ENCODE measurements at places on chromosomes 7 and 10.
A peak's percentile ranks its signal among the peaks of the same experiment; 100 is the strongest.

DNA sequence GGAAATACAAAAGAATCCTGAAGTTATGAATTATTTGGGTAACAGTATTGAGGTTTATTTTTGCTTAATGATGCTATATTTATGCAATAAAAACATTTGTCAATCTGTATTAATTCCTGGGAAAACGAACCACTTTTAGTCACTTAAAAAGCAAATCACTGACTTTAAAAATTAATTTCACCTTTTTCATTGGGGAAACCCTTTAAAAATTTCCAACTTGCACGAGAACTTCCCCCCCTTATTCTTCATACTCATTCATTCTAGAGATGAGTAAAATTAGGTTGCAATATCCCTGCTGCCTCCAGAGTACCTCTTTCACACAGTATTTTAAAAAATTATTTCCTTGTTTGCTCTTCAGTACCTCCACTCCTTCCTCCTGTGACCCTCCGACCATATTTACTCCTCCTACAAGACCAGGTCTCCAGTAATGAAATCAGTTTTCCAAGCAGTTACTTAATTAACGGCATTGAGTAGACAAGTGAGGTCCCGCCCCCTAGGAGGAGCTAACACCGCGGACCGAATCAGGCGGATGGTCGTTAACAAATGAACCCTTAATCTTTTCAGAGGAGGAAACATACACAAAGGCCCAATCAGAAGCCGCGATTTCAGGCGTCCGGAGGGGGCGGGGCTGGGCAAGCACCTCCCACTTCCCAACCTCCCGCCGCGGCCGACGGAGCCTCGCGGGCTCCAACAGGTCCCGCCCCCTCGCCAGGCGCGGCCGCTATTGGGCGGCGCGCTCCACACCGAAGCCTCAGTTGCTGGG is 465 bp upstream of the TRIM24 start:
- DNase-seq: peak; percentile 98

GRCh38 chr10:59805014-59805413 is 51.8 kb upstream of the MRLN start:
- no peak for DNase-seq

- peak; percentile 17 for DNase-seq
Observed at GRCh38 chr10:688312-689120, 952 bp downstream of the DIP2C start.

DNA sequence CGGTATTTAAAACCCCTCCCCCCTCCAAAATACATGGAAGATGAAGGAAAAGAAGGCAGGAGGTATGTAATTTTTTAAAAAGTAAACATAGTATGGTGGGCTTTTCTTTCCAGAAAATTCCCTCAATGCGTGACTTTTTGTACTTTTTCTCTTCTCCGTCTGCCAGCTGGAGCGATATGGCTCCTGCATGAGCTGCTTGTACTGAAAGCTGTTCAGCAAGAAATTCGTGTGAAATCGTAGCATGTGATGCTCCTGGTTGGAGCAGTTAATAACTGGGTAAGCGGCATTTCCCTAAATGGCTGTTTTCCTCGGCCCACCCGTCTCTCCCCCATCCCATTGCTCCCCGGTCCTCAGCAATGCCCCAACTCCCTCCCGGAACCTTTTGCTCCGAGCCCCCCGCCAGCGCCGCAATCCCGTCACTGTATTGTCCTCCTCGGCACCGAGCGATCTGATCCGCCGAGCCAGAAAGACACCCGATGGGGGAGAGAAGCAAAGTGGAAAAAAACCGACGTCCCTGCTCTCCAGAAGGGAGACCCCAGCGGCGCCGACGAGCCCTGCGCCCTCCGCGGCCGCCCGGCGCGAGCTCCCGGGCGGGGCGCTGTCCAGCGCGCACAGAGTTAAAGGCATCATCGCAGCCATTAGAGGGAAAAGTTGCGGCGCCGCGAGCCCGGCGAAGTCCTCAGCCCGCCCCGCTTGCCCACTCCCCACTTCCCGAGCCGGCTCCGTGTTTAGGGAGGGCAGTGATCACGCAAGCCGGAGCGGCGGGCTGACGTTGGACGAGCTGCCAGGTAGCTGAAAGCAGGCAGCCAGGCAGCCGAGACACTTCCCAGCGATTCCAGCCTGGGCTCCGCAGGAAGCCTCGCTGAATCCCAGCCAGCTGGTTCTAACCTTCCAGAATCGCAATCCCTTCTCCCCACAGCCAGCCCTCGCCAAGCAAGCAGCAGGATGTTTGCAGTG is at the start of gene VSTM2A:
TSS of gene VSTM2A (plus strand) at position 707 of the 957 bp plus-strand sequence. CDS start 356 bp downstream, outside the sequence.
- DNase-seq: no peak

DNA sequence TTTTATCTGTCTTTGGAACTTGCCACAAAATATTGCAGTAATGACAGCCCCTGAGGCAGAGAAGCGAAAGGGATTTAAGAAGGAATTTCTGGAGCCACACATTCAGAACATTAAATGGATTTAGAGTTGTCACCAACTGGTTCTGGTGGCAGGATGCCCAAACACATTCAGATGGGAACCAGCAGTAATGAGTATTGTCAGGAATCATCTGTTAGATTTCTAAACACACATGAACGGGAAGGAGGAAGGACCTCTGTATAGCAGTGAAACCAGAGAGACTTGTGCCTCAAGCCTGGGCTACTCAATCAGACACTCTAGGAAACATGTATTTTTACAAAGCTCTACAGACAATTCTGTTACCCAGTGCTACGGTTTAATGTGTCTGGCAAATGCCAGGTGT is 103.8 kb upstream of the CCNY start:
- DNase-seq: peak; percentile 31

GRCh38 chr10:30999070-30999712 is 32.5 kb downstream of the ZNF438 start:
- peak; percentile 43 for DNase-seq

GRCh38 chr10:133159950-133160825 is at the start of gene KNDC1:
Gene KNDC1, plus strand, starts transcription at chr10:133160219. Its CDS starts 249 bp downstream, at chr10:133160468.
- DNase-seq: no peak

DNA sequence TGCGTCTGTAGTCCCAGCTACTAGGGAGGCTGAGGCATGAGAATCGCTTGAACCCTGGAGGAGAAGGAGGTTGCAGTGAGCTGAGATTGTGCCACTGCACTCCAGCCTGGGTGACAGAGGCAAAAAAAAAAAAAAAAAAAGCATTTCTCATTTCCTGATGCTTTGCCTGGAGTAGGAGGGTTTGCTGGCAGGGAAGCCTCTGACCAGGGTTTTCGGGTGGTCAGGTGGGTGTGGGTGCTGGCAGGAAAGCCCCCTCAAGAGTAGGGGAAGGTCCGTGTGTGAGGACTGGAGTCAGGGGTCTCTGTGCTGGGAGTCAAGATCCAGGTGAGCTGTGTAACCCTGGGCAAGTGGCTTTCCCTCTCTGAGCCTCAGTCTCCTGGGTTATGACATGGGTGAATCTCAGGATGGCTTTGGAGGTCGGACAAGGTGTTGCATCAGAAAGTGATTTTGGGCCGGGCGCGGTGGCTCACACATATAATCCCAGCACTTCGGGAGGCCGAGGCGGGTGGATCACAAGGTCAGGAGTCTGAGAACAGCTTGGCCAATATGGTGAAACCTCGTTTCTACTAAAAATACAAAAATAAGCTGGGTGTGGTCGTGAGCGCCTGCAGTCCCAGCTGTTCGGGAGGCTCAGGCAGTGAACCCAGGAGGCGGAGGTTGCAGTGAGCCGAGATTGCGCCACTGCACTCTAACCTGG is 3.2 kb downstream of the AMZ1 start:
- no peak for DNase-seq

GRCh38 chr10:120515741-120516140 is 58.7 kb downstream of the PLPP4 start:
- DNase-seq: no peak

- DNase-seq: no peak
Observed at GRCh38 chr10:87059401-87059800, 35.2 kb downstream of the GLUD1 start.

- DNase-seq: no peak
Observed at GRCh38 chr10:97362310-97363033, 27.9 kb upstream of the FRAT2 start.

- DNase-seq: no peak
Observed at GRCh38 chr7:114062810-114063209, 144.0 kb upstream of the PPP1R3A start.

DNA sequence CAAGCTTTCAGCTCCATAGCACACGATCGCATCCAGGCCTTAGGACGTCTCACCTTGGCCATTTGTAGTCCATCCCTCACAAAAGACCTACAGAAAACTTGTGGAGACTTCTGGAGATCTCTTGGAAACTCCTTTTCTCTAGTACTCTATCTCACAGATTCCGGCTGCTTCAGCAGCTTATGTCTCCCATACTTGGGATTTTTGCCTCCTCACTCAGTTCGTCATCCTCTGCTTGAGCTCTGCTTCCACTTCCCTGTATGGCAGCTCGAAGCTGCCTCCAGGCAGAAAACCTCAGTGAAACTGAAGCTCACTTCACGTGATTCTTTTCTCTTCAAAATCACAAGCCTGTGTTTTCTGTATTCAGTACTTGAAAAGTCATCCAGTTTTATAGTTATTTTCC is 178.7 kb upstream of the GDF10 start:
- no peak for DNase-seq

GRCh38 chr10:86658751-86659150 is 4.4 kb downstream of the OPN4 start:
- no peak for DNase-seq

- no peak for DNase-seq
Observed at GRCh38 chr7:104174798-104175197, 33.0 kb downstream of the ORC5 start.

DNA sequence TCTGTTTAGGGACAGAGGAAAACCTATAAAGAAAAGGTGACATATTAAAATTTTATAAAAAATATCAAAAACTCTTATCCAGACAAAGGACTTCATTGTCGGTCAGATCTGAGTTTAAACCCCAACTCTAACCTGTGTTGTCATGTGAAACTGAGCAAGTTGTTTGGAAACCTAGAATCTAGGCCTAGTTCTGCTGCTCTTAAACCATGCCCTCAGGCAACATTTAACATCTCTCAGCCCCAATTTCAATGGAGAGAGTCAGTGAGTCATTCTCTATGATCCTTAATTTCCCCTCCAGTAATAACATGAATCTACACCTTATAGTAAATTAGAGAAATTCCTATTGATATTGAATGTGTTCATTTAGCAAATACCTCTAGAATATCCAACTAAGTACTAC is 192.3 kb downstream of the IMMP2L start:
- no peak for DNase-seq

DNA sequence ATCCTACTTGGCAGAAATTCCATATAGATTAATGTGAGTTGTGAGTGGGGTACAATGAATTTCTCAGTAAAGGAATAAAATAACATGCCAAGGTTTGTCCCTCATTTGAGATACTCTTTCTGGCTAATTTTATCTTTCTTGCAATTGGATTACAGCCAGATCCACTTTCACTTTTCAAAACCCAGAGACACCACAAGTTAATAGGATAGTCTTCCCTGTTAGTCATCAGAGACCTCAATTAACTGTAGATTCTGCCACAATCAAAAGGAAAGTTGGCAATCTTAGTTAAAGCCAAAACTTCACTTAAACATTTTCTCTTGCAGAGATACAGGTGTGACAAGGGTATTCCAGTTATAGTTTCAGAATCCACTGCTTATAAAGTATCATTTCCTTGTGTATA is 91.4 kb upstream of the PHYHIPL start:
- DNase-seq: no peak
